ENCODE measurements at places on chromosomes 1 and 21.
A peak's percentile ranks its signal among the peaks of the same experiment; 100 is the strongest.

DNA sequence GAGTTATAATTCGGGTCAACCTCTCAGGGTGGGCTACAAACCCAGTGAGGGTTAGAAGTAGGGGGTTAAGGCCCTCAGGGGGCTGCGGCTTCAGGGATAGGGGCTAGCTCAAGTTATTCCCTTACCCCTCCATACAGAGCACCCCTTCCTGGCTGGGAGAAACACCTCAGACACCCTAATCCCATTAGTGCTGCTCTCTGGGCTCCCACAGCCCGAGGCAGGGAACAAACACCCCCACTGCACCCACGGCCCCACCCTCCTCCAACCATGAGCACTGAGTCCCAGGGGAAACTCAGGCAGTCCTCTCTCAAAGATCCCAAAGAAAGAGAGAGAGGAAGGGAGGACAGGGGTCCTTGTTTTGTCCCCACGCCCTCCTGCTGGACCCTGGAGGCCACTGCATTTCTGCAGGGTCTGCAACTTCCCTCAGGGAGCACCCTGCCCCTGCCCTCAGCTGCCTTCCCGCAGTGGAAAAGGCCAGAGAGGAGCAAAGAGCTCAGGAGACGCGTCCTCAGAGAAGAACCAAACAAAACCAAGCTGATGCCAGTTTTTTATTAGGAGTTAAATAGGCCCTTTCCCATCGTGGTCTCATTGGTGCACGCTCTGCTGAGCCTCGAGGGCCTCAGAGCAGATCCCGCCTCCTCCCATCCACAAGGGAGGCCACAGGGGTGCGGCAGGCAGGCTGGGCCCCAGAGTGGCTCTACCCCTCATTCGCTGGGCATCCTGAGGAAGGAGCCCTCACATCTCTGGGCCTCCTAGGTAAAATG, 1.4 kb upstream of the S100A4 start:
- DNase-seq, result no peak

GRCh38 chr1:211133836-211134669, at the start of gene KCNH1:
KCNH1 (minus strand) TSS chr1:211134148; CDS start chr1:211133945, 203 bp downstream.
- DNase-seq, result peak; percentile 48

- no peak for DNase-seq
Observed at GRCh38 chr1:193919827-193920226, 733.4 kb upstream of the B3GALT2 start.

DNA sequence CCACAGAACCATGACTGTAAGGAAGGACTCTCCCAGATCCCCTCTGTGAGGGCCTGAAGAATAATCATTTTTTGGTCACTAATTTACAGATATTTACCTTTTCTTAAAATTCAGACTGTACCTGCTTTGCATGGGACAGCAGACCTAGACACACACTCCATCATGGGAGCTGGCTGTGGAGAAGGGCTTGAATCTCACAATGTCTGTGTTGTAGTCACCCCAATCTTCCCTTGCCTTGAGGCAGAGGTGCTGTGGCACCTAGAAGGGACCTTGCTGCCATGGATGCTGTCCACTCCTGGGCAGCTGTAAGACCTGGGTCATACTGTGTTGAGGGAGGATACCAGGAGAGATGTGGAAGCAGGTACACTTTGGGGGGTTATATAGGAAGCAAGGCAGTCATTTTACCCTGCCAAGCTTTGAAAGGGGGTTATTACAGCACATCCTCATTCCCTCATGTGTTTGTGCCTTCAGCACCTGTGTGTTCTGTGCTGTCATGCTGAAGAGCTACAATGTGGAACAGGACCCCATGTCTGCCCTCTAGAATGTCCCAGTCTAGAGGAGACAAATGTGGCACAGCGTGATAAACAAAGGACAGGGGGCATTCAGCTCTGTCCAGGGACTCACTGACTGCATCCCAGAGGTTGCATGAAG, 27.1 kb downstream of the TRAF5 start:
- no peak for DNase-seq

- DNase-seq, result peak; percentile 67
Observed at GRCh38 chr1:19232524-19232846, 18.8 kb downstream of the EMC1 start.

GRCh38 chr1:212692774-212693644, 6.6 kb downstream of the BATF3 start:
- no peak for DNase-seq

Data from astrocyte of the cerebellum (primary cell).